ENCODE measurements at places on chromosomes 2 and 18.

- no peaks in the 10 kb centered on the region for H3K4me1 ChIP-seq
- H3K36me3 ChIP-seq = no peaks in the 10 kb centered on the region
Observed at GRCh38 chr18:57951117-57951796, 92.8 kb upstream of the NEDD4L start.

DNA sequence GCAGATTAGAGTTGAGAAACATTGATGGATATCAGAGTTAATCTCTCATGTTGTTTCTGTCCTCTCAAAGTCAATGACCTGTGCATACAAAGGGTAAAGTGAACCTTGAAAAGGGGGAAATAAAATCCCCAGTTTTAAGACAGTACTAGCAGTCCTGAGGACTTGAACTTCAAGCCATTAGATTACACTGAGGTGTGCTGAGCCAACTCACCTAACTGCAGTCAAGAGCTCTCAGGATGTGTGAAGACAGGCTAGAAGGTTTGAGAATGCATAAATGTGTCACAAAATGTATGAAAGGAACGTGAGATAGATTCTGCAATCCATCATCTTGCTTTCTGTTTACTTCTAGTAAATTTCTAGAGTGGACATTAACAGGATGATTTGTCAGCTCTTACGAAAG is 35.5 kb downstream of the DOCK10 start:
- H3K4me3 ChIP-seq = no peak overlapping the region
- peak overlapping the region; percentile 19 for H3K27ac ChIP-seq
- no peaks in the 10 kb centered on the region for H3K36me3 ChIP-seq
- peaks cover 19% of the 10 kb centered on the region for H3K4me1 ChIP-seq

DNA sequence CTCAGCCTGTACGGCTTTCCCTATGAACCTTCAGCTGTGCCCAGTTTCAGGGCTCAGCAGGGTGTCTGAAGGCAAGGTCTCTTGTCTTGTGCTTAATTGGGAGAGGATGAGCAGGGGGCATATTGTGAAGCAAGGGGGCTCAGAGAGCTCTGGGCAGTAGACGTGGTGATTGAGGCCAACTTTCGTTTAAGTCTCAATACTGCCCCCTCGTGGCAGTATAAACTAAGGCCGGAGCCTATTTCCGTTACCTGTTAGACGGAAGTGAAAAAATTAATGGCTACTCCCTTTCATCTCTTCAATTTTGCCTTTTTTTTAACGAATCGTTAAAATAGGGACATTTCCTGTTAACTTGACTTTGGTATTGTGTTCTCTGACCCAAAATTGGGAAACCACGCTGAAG is 193.4 kb downstream of the TDRD15 start:
- no peaks in the 10 kb centered on the region for H3K36me3 ChIP-seq
- no peak overlapping the region for H3K27ac ChIP-seq
- no peaks in the 10 kb centered on the region for H3K4me1 ChIP-seq
- no peaks in the 10 kb centered on the region for H3K27me3 ChIP-seq

GRCh38 chr2:145822892-145823534 is 1303.1 kb upstream of the ZEB2 start:
- H3K4me1 ChIP-seq = no peaks in the 10 kb centered on the region
- DNase-seq = no peak
- H3K4me3 ChIP-seq = no peak overlapping the region
- no peak overlapping the region for H3K27ac ChIP-seq
- no peaks in the 10 kb centered on the region for H3K36me3 ChIP-seq
- no peaks in the 10 kb centered on the region for H3K27me3 ChIP-seq

- H3K36me3 ChIP-seq = no peaks in the 10 kb centered on the region
- no peak overlapping the region for H3K4me3 ChIP-seq
- H3K4me1 ChIP-seq = no peaks in the 10 kb centered on the region
- H3K27ac ChIP-seq = no peak overlapping the region
Observed at GRCh38 chr2:120552800-120553481, 182.7 kb upstream of the GLI2 start.

- no peak overlapping the region for H3K4me3 ChIP-seq
- H3K4me1 ChIP-seq = no peaks in the 10 kb centered on the region
- no peak overlapping the region for H3K27ac ChIP-seq
- H3K27me3 ChIP-seq = no peaks in the 10 kb centered on the region
- H3K36me3 ChIP-seq = no peaks in the 10 kb centered on the region
- DNase-seq = no peak
Observed at GRCh38 chr2:50066873-50067272, 912.6 kb upstream of the FSHR start.

DNA sequence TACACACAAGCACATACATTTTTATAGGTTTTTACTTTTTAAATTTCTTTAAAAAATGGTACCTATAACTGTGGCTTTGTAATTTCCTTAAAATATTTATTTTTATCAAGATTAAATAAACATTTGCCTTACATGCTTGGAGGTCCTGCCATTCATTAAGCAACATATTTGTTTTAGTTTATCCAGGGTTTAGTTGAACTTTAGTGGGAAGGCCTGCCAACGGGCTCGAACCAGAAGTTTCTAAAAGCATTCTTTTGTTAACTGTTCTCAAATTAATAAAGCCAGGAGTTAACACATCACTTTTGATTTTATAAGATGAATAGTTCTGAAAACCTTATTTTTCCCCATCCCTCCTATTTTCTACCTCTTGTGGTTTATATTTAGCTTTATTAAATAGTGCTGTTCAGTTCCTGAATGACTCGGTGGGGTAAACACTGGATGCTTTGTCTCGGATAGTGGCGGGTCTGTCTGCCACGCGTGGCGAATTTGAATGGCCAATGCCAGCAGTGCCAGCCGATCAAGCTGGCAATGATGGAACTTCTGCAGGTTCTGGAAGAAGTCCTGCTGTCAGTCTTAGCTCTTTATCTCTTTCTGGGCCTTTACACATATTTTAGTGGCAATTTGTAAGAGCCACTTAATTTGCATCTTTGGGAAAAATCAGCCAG is 32.2 kb downstream of the SH3YL1 start:
- no peaks in the 10 kb centered on the region for H3K27me3 ChIP-seq
- peaks cover 7% of the 10 kb centered on the region for H3K4me1 ChIP-seq
- no peak for DNase-seq
- no peak overlapping the region for H3K27ac ChIP-seq
- peaks cover 5% of the 10 kb centered on the region for H3K36me3 ChIP-seq
- H3K4me3 ChIP-seq = no peak overlapping the region

GRCh38 chr2:31312898-31313297 is 78.9 kb downstream of the EHD3 start:
- no peak overlapping the region for H3K4me3 ChIP-seq
- no peak overlapping the region for H3K27ac ChIP-seq
- no peaks in the 10 kb centered on the region for H3K36me3 ChIP-seq
- peaks cover 12% of the 10 kb centered on the region for H3K4me1 ChIP-seq
- no peak for DNase-seq

DNA sequence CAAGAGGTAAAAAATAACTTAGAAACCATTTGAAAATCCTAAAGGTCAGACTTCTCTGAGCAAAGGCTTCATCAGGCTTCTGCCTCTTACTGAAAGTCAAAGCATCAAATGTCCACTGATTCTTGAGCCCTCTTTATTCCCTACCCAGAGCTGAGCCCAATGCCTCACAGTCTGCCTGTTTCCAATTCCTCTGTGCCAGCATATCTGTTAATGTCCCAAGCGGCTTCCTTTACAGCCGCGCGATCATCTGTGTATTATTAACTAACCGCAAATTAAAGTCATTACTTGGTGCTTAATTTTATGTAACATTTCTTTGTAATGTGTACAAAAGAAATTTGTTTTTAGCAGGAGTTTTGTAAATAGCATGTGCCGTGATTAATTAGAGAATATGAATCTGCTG is 418.8 kb upstream of the HNRNPA3 start:
- no peaks in the 10 kb centered on the region for H3K36me3 ChIP-seq
- H3K27me3 ChIP-seq = no peaks in the 10 kb centered on the region
- no peak for DNase-seq
- no peak overlapping the region for H3K27ac ChIP-seq
- H3K4me3 ChIP-seq = no peak overlapping the region
- no peaks in the 10 kb centered on the region for H3K4me1 ChIP-seq

DNA sequence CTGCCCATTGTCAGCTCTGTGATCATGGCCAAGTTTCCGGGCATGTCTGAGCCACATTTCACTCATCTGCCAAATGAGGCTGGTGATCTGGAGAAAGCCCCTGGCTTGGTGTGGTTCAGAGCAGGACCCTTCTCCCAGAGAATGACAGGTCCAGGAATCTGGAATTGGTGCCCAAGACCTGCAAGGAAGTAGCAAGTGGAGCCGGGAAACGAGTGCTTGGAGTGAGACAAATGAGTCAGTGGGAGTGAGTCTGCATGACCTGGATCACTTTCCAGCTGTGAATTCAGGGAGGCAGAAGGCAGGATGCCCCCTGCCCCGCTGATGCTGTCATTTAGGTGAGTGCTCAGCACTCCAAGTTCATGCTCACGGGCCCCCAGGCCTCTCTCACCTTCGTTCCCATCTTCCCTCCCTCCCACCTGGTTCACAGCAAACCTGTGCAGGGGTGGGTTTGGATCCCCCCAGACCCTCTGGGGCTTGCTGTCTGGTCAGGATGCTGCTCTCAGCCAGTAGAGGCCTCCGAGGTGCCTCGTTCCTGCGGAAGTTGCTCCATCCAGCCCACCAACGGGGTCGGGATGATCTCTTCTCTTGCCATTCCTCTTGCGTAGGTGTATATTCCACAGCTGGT is 104.4 kb downstream of the INHBB start:
- no peak for DNase-seq
- H3K4me1 ChIP-seq = no peaks in the 10 kb centered on the region
- no peaks in the 10 kb centered on the region for H3K36me3 ChIP-seq
- no peaks in the 10 kb centered on the region for H3K27me3 ChIP-seq
- H3K27ac ChIP-seq = no peak overlapping the region

GRCh38 chr18:3814816-3815215 is 364.8 kb downstream of the TGIF1 start:
- H3K4me1 ChIP-seq = no peaks in the 10 kb centered on the region
- no peak for DNase-seq
- no peaks in the 10 kb centered on the region for H3K36me3 ChIP-seq

DNA sequence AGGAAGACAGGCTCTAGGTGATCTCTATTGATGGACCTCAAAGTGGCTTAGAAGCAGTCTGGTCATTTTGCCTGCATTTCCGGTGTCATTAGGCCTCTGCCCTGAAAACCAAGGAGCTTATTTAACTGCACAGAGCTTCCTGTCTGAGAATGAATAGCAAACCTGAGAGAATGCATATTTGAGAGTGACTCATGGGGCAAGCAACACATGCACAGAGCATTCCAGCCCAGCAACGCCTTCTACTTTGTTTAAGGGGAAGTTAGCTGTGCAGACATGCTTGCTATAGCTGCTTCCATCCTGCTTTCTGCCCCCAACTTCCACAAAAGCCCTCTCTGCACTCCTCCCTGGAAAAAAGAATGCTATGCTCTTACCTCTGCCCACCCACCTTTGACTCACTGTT is 232.8 kb downstream of the GRB14 start:
- no peak overlapping the region for H3K27ac ChIP-seq
- no peaks in the 10 kb centered on the region for H3K36me3 ChIP-seq
- no peaks in the 10 kb centered on the region for H3K27me3 ChIP-seq
- no peaks in the 10 kb centered on the region for H3K4me1 ChIP-seq
- no peak overlapping the region for H3K4me3 ChIP-seq

DNA sequence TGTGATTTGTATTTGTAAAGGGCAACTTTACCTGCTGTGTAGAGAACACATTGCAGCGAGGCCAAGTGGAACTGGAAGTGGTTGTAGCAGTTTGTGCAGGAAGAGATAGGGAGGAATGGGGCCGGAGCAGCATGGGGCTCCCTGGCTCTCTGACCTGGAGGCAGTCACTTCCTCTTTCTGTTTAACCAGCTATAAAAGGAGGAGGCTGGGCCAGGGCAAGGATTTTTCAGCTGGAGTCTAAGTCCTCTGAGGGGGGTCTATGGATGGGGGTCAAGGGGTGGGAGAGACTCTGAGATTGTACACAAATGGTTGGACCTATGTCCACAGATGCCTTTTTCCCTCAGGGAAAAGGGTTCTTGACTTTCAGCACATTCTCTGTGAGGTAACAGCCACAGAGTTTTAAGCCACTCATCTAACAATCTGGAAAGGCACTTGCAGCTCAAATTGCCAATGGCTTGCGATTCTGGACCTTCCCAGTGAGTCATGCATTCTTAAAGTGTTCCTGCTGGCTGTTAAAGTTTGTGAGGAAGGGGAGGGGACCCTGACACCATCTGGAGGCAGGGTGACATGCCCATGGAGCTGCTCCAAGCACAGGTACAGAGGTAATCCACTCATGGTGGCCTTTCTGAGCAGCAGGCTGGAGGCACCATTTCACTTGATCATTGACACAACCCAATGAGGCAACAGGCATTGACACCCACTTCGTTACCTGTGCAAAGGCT is 347.0 kb downstream of the CYRIA start:
- H3K4me3 ChIP-seq = no peak overlapping the region
- no peaks in the 10 kb centered on the region for H3K4me1 ChIP-seq
- no peak for DNase-seq

DNA sequence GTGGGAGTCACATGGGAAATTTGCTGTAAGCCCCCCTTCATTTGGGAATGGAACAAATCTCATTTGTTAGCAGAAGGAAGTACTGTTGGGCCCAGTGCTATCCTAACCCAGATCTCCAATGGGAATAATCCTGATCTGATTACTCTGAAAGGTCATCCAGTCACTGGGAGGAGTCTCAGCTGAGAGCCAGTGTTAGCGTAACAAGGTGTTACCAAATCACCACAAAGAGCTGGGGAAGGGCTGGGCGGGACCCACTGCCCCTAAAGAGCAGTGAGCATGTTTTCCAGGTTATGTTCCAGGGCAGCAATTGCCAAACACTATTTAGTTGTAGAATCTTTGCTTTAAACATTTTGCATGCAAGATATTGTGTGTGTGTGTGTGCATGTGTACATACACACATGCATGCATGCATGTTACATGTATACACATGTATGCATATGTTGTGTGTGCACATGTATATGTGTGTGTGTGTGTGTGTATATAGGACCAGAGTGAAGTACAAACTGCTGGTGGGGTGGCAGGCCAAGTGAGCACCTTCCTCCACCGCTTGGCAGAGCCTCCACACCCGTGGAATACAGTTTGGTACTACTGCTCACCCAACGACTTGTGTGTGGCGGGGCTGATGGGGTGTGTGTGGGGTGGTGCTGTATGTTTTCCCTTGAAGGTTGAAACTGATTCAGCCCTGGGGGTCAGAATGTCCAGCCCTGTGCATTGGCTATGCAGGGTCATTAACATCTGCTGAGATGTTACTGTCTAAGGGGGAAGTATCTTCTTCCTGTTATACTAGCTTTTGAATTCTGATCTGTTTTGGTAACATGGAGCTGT is 15.2 kb downstream of the INPP5D start:
- H3K4me3 ChIP-seq = no peak overlapping the region
- H3K4me1 ChIP-seq = peaks cover 80% of the 10 kb centered on the region
- no peaks in the 10 kb centered on the region for H3K27me3 ChIP-seq
- peak overlapping the region; percentile 80 for H3K27ac ChIP-seq
- H3K36me3 ChIP-seq = peaks cover 36% of the 10 kb centered on the region
- DNase-seq = peak; percentile 16
